ENCODE measurements at places on chromosomes 11 and 22.

DNA sequence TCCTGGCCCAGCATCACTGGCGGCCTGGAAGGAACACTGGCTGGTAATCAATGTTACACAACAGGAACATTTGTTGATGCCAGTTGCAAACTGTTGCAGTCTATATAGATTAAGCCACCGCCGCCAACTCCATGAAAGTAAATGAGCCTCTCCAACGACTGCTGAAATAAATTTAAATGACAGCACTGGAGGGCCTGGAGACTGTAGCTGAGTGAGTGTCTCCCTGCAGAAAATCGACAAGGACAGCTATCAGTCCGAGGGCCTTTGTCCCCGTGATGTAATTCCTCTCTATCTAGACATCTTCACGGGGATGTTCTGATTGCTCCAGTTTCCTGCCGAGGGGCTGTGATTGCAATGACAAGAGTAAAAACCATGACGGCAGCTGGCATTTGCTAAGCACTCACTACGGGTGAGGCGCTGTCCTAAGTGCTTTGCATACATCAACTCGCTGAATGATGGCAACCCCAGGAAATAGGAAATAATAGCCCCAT is 120.4 kb downstream of the SEZ6L start:
- DNase-seq: no peak

- DNase-seq: no peak
These were observed 4.8 kb downstream of the SMIM38 start for GRCh38 chr11:69160296-69161116.

- no peak for DNase-seq
These were observed 1.6 kb downstream of the TP53AIP1 start for GRCh38 chr11:128941110-128941509.

GRCh38 chr22:24591286-24591830 is 1.5 kb downstream of the LRRC75B start:
- DNase-seq: no peak

All from MCF 10A (cell line).